Left hindlimb (tissue), 1 donor: ENCODE measurements at places on chromosomes 5 and 9.

DNA sequence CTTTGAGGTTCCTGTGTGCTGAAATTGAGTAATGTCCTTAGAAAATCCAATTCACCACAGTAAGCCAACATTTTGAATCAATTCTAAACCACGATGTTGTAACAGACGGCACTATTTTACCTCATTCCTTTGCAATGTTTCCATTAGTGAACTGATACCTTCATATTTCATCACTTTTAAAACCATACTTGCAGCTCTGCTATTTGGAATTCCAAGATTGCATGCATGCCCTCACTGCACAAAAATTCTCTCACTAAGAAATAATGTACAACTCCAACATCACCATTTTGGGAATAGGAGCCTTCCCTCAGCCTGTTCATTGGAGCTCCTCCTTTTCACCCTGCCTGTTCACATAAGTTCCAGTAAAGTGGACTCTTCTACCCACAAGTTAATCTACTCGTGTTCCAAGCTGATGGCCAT, 74.8 kb upstream of the TGFBR1 start:
- no peak for DNase-seq

DNA sequence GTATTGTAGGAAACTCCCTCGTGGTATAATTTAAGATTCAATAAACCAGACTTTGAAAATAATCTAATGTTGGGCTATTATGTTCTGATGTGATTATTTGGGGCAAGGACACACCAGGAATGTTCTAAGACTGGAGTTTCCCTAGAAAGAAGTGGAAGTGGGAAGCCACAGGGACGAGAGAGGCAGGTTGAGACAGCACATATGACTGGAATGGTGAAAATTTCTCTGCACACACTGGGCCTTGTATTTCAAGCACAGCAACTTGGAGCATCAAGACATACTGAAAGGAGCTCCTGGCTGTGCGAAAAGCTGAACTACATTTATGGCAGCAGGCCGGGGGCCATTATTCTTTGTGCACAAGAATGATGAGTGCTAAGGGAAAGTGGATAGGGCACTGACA, 98.2 kb downstream of the CETN3 start:
- DNase-seq = no peak

- no peak for DNase-seq
Measured at GRCh38 chr5:2165615-2166305, 283.0 kb upstream of the IRX4 start.

DNA sequence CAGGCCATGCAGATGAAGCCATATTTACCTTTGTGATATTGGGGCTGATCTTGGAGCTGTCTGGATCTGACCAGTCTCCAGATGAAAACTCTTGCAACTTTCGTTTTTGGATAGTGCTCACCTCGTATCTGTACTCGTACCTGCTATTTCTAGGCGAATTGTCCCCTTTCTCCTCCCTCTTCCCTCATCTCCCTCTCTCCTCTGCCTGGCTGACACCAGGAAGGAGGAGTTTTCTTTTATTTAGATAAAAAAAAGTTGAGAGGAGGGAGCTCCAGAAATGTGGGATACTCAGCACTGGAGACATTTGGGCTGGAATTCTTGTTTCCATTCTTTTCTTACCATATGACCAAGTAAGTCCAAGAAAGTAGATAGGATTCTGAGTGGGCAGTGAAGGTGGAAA, 54.6 kb upstream of the ABL1 start:
- no peak for DNase-seq

GRCh38 chr9:92721548-92721947, 43.1 kb downstream of the BICD2 start:
- no peak for DNase-seq

- no peak for DNase-seq
Measured at GRCh38 chr9:125749287-125749935, 2.2 kb downstream of the PBX3 start.

DNA sequence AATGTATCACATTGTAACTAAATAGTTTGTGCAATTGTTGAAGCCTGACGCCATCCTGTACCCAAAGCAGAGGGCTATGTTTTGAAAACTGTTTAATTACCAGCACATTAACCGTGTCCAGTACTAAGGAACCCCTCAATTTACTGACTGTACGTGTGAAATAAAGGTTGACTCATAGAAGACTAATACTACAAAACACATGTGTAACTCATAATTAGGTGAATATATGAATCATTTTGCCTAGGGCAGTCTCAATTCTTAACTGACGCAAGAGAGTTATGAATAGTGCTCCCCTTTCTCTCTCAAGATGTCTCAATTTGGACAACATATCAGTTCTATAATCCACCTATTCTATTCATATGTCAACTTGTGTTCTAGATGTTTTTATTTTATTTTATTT, 558.4 kb downstream of the PRDM9 start:
- DNase-seq = no peak

DNA sequence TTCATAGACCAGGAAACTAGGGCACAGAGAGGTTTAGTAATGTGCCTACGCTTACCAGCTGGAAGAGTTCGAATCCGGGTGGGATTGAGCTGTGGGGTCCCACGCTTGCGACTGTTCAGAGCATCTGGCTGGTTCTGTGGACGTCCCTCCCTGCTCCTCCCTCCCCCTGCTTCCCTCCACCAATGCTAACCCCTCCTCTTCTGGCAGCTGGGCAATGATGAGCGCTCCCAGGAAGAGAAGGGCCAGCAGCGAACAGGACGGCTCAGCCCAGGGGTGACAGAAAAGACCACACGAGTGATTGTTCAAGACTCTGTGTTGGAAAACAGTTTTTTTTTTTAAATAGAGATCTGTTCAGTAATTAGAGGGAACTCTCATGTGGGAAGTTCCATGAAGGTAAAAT, 6.9 kb downstream of the FAM163B start:
- DNase-seq = no peak
